ENCODE measurements at places on chromosomes 11 and 22.

DNA sequence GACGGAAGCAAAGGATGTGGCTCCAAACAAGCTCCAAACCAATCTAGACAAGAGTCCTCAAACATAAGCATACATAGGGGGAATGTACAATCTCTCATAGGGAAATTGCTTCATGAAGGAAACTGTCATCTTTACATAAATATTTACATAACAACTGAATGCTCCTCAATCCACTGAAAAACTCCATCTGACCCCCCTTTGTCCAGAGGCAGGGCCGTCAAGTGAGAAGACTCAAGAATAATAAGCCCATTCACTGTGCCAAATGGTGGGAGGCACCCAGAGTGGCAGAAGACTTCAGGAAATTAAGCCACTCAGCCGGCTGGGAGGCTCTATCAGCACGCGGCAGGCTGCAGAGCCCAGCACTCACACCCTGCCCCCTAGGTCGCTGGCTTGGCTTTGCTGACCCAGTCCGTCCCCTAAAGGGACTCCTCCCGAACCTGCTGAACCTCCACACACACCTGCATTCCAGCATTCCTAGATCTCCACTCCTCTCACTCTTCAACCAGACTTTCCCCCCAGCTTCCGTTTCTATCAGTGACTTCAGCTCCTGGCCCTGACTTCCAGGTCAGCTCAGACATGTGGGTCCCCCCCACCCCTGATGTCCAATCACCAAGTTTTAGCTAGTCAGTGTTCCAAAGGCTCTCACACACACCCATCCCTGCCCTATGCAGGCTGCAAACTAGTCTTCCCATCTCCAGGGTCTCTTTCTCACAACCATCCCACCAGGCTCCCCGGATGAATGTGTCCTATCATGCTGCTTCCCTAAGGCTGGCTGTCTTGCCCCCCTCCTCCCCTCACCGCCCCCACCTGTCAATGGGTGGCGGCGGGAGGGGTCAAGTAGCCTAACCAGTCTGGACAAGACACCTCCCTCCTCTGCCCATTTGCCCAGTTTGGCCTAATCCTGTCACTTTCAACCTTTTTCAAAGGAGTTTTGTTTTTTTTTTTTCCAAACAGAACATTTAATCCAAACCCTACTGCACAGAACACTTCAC lies 11.3 kb downstream of the VPS37C start:
- DNase-seq, result no peak

- DNase-seq, result peak; percentile 23
These were observed 25.5 kb downstream of the UVRAG start for GRCh38 chr11:75840522-75840921.

DNA sequence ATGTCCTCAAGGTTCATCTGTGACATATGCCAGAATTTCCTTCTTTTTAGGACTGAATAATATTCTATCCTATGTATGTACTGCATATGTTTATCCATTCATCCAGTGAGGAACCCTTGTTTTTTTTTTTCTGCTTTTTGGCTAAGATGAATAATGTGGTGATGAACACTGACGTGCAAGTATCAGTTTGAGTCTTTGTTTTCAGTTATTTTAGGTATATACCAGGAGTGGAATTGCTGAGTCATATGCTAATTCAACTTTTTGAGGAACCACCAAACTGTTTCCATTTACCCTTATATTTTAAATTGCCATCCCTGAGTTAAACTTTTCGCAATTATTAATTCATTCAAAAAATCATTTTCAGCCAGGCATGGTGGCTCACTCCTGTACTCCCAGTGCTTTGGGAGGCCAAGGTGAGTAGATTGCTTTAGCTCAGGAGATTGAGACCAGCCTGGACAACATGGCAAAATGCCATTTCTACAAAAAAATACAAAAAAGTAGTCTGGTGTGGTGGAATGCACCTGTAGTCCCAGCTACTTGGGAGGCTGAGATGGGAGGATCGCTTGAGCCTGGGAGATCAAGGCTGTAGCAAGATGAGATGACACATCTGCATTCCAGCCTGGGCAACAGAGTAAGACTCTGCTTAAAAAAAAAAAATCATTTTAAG lies 64.2 kb downstream of the MICAL2 start:
- DNase-seq, result no peak

- DNase-seq, result no peak
These were observed 47.9 kb downstream of the BLID start for GRCh38 chr11:122068141-122068540.

DNA sequence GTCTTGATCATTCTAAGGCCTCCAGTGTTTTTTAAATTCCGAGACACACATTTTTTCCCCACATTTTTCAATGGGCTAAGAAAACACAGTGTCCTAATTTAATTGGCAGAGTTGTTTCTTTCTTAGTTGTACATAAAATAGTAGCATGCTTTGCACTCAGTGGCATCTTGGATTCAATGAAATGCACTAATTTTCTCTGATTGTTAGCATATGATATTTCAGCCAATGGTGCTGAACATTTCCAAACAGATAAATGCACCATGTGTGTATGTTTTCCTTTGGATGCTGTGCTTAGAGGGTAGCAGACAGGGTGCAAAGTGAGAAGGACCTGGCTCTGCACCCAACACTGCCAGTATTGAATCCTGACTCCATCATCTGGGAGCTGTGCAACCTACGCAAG lies 103.5 kb downstream of the LDLRAD3 start:
- DNase-seq, result no peak

- DNase-seq, result no peak
These were observed 17.6 kb downstream of the CALCA start for GRCh38 chr11:14954581-14954980.

GRCh38 chr22:24437091-24437490 lies 9.7 kb downstream of the ADORA2A start:
- DNase-seq, result no peak

DNA sequence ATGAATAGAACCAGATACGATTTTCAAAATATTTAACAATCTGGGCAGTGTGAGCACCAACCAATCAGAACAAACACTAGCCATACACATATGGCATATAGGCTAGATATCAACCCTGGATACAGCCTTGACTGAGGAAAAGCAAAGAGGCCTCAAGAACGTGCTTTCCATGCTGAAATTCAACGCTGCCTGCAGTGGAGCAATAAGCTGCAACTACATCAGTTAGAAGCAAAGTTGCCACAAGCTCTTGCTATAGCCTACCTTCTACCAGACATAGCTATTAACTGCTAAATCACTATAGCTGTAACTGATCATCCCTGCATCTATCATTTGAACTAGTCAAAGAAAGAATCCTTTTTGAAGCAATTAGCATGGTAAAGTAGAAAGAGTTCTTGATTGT lies 42.5 kb downstream of the DENND5A start:
- no peak for DNase-seq

- no peak for DNase-seq
These were observed 1514.4 kb downstream of the BRD1 start for GRCh38 chr22:48313175-48313830.

DNA sequence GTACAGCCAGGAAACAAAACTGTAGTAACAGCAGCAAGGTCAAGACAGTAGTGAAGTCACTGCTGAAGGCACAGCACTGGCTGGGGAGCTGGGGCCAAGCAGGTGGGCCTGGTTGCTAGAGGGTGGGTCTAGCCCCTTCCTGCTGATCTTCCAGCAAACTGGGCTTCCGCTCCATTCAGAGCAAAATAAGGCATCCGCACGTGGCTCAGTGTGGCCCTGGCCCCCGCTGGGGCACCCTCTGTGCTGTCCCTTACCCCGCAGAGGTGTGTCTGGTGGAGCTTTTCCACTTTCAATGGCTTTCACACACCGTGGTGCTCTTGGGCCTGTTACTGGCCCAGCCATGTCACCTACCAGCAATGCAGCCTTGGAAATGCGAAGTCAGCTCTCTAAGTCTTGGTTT lies 162.4 kb upstream of the B3GAT1 start:
- DNase-seq, result no peak

DNA sequence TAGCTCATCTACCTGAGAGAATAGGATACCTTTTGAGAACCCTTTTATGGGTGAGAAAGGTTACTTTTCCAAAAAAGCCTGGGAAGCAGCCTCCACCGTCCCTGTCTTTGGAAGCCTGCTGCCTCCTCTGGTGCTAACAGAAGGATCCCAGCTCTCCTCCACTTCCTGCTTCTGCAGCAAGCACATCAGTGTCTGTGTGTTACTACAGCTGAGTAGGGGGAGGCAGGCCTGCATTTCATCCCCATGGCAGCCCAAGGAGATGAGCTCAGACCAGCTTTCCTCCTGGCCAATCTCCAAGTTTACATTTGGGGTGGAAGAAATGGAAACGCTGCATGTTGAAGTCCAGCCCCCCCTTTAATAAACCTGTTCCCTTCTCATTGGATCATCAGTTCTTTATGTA lies 7.4 kb upstream of the CCDC34 start:
- no peak for DNase-seq

GRCh38 chr22:44608597-44609399 lies 93.2 kb upstream of the PRR5 start:
- DNase-seq, result no peak
